Fibroblast of the conjunctiva (primary cell): ENCODE measurements at places on chromosomes 5 and 9.

- DNase-seq: no peak
These were observed 269.4 kb downstream of the CWC27 start for GRCh38 chr5:65037831-65038815.

DNA sequence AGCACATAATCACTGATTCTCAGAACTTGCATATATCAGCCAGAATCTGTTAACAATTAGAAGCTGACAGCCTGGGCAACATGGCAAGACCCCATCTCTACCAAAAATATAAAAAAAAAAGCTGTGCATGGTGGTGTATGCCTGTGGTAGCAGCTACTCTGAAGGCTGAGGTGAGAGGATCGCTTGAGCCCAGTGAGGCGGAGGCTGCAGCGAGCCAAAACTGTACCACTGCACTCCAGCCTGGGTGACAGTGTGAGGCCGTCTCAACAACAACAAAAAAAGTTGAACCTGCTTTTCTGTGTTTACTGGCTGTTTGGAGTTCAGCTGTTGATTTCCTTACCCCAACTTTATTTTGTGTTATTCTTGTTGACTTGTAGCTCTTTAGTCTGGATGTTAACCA is 66.8 kb downstream of the GOLPH3 start:
- no peak for DNase-seq

- DNase-seq: no peak
These were observed 81.5 kb upstream of the ASTN2 start for GRCh38 chr9:117496307-117496706.

DNA sequence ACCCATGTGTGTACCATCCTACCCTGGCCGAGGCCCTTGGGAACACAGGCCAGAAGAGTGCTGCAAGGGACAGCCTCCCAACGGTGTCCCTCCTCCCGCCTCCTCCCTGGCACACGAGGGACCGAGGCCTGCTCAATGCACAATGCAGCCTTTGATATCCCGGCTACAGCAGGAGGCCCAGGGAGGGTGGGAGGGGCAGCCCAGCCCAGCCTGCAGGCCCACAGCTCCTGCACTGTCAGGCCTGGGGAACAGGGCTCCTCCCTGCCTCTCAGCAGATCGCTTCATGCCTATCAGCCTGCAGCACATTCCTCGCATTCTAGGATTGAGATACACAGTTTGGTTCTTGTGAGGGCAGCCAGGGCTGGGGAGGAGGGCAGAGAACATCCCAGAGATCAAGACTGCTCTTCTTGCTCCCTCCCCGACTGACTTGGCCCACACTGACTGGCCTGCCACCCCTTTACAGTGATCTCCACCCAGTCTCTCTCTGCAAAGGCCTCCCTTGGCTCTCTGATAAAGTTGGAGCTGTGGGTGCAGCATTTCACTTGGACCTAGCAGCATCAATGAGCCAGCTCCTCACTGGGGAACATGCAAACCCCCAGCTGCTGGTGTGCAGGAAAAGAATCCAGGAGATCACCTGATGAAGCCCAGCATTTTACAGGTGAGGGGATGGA is at the start of gene SH3TC2:
Gene SH3TC2 (minus strand): TSS at position 46 of the 671 bp plus-strand sequence. CDS start 40 bp downstream, at position 6.
- peak; percentile 22 for DNase-seq

DNA sequence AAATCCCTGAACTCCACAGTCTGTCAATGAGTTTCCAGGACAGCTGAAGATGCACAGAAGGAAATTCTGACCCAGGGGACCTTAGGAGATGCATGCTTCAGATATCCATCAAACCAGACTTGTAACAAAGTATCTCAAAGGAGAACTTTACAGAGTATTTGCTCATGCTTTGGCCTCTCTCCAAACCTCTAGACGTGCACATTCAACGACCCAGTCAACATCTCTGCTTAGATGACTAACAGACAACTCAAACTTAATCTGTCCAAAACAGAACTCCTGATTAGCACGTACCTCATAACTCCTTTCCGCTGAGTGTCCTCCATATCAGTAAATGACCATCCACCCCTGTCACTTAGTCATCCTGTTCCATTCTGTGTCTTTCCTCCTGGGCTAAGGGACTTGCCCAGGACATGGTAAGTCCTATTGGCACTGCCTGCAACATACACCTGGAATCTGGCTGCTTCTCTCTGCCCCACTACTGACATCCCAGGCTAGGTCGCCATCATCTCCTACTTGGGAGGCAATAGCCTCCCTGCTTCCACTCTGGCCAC is 107.4 kb downstream of the LMNB1 start:
- DNase-seq: peak; percentile 65

DNA sequence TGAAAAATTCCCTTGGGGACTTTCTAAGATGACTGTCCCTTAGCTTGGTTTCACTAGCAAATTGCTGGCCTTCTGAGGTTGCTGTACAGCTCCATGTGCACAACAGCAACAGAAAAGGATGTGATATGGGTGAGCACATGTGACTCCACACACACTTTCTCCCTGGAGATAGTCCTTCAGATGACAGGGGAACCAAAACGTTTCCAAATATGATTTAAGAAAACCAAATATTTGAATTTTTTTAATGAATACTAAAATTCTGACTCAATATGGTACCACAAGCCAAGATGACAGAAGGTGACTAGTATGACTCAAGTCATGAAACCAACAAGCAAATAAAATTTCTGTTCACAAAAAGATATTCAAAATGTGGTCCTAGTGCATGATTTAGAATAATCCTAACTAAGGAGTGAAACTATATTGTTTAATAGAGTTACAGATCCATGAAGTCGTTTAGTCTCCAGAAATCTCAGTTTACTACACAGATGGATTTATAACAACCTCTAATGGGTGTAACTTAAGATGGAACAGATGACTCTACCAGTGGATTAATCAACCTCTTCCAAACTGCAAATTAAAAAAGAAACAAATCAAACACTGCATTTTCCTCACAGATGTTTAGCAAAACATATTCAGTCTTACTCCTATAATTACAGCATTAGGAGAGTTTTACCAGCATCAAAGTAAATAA is 144.8 kb upstream of the PIK3R1 start:
- no peak for DNase-seq

DNA sequence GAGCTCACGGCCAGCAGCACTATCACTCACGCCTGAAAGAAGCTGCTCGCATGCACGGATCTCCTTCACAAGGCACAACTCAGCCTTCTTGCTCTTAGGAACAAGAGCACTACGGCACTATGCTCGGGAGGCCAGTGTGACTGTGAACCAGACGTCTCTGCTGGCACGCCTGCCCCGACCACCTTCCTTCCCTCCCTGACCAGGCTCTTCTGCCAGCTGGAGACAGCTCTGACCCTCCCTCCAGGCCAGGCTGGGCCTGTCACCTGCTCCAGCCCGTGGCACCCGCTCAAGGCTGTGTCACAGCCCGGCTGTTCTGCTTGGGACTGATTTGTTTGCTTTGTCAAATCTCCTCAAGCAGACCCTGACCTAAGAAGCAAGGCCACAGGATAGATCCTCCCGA is 7.0 kb downstream of the TBC1D9B start:
- no peak for DNase-seq

DNA sequence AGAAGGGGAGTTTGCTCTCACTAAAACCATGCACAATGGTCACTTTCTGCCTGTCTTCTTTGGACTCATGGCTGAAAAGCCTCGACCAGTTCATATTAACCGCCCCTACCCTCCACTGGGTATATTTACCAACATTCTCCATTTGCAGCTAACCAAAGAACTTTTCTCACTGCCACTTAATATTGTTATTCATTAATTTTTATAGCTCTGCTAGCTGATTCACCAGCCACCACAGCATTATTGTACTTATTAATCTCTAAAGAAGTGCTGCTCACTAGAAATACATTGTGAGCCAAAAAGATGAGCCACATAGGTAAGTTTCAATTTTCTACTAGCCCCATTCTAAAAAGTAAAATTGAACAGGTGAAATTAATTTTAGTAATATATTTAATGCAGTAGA is 33.4 kb upstream of the SMIM32 start:
- no peak for DNase-seq
